ENCODE measurements at places on chromosomes 1 and 21.

- no peak for DNase-seq
Measured at GRCh38 chr1:178919581-178919980, 48.7 kb upstream of the ANGPTL1 start.

- DNase-seq: no peak
Measured at GRCh38 chr1:99681583-99681982, 35.7 kb downstream of the PALMD start.

- no peak for DNase-seq
Measured at GRCh38 chr1:183648042-183648441, 5.1 kb downstream of the APOBEC4 start.

GRCh38 chr1:153659175-153659534 lies 652 bp downstream of the SNAPIN start:
- no peak for DNase-seq

DNA sequence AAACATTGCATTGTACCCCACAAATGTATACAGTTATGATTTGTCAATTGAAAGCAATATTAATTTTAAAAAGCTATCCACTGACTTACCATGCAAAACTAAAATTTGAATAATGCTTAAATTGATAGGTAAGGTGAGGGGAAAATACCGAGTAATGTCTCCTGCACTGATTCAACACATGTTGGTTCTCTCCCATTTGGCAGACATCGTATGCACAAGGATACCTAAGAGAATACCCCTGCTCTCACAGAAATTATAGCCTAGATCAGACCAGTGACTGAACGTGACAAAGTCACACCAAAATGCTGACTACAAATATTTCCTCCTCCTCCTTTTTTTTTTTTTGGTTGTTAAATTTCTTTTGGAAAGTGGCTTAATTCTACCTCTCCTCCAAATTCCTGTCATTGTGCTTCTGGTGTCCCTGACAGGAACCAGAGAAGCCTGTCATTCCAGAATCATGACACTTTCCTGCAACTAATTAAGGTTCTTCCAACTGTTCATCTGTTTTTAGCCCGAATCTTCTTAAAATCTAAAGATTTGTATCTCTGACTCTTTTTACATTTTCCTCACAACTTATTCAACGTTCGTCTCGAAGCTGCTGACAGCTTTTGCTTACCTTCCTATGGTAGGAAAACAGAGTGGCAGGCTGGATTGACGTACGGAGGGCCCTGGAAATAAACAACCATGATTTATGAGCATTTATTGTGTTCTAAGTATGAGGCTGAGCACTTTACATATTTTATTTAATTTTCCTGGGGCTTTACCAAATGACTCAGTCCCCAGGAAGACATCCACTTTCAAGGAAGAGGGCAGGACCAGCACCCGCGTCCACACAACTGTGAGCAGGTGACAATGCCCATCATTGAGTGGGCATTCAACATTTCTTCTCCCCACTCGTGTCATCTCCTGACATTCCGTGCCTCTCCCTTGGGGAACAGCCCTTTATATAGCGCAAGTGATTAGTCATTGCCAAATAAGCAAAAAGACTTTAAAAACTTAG lies 57.9 kb upstream of the KCNE2 start:
- DNase-seq: no peak

GRCh38 chr21:26169061-26169610 lies 1.4 kb downstream of the APP start:
- DNase-seq: peak; percentile 50

DNA sequence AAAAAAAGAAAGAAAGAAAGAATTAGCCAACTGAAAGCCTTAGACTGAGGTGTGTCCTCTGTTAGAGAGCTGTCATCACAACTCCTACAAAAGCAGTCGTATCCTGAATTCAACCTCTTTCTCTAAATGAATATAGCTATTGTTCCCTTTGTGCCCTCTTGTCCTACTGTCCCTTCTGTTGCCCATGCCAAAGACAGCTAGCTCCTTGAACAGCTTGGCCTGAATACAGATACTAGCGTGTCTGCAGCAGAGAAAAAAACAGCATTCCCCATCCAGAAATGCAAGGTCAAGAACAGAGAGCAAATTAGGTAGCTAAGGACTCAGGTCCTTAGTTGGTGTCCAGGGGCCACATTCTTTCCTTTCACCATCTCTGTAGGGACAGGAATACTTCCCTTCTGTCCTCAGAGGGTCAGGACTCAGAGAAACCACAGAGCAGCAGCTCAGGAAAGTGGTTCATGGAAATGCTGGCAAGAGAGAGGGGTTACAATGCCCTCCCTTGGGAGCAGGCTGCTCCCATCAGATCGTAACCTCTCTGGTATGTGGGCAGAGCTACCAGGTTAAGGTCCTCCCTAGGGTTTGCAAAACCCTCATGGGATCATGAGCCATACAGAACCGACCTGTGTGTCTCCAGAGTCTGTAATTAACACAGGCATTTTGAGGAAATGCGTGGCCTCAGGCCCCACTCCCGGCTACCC lies 1.8 kb upstream of the ZBTB48 start:
- no peak for DNase-seq

DNA sequence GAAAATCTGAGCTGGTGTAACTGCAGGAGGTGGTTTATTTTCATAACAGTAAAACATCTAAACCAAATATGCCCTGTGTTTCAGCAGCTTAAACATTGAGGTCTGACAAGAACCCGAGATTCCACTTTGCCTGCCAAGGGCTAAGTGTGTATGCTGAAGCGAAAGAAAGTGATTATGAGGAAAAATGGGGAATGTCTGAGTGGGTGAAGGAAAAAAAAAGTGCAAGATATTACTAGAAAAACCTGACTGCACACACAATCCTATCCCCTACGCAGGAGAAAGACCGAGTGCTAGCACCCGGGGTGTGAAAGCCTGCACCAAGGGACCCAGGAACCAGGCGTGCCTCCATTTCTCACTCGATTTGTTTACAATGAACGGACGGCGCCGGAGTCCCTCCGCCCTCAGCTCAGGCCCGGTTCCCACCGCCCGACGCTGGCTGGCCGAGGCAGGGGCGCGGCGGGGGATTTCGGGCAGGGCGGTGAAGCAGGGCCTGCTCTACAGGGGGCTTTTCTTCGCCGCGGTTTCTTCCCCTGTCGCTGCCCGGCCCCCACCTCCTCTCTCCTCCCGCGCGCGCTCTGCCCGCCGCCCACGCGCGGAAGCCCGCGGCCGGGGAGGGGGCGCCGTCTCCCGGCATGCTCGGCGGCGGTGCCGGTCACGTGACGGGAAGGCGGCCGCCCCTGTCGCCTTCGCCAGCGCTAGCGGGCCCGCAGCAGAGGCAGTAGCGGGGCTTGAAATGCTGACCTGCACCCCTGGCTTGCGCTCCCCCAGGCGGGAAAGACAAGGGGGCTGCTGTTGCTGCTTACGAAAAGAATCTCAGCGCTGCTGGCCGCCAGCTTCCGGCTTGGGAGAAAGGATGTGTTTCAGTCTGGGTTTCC lies 35.9 kb downstream of the ITPKB start:
- DNase-seq: no peak

DNA sequence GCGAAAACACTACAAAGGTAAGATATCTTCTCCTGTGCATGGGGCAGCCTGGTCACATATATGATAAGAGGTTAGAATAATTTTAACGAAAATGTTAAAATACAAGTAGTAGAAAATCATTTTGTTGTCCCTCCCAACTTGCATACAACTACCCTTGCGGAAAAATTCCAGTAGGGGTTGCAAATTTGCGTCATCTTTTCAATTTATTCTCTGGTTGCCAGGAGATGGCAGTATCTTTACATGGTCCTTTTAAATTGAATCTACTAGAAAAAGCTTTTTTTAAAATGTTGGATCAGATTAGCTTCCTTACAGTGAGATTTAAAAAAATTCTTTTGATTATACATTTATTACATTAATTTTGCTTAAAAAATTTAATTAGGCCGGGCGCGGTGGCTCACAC lies 10.9 kb downstream of the S100PBP start:
- DNase-seq: no peak

- no peak for DNase-seq
Measured at GRCh38 chr1:66331658-66332547, 202.1 kb upstream of the SGIP1 start.

DNA sequence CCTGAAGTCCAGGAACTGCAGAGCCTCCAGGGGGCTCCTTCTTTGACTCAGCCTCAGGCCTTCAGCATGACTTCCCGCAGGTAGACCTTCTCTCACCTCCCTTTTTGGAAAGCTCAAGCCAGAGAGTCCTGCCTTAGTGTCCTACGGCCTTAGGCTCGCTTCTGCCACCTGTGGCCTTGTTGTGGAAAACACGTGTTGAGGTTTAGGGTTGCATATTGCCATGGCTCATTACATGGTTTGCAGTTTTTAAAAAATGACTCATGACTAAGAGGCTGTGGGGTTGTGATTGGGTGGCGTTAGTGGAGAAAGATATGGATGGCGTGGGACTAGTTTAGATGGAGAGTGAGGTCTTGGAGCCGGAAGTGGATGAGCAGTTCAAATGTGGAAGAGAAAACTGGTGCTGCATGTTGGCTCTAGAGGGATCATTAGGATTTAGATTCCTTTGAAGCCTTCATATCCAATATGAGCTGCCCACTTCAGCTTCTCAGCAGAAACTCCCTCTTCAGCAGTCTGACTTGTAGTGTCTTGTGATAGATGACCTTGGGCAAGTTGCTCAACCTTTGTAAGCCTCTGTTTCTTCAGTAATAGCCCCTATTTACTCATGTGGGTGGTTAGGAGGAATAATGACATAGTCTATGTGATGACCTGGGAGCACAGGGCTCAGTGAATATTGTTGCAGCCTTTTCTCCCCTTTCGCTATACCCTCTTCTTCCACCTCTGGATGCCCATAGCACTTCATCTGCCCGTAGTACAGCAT lies 6.5 kb upstream of the FGGY start:
- DNase-seq: peak; percentile 31

GRCh38 chr1:214003233-214003632 lies 15.5 kb downstream of the PROX1 start:
- DNase-seq: no peak

GRCh38 chr1:98468111-98468717 lies 193.3 kb upstream of the SNX7 start:
- DNase-seq: peak; percentile 38

DNA sequence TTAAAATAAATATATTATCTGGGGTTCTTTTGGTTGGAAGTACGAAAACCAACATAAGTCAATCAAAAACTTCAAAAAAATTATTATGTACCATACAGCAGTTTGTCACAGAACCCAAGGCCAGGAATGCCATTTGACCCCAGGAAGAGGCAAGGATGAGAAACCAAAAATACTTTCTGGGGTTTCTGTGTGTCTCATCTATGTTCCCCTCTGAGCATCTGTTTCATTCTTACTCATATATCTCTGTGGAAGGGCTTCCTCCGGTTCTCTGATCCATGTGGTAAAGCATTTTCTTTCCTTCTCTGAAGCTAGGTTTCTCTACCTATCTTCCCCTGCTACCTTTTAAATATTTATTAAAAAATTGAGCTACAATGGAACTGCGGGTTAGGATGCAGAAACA lies 9.8 kb upstream of the FCRL1 start:
- DNase-seq: no peak

DNA sequence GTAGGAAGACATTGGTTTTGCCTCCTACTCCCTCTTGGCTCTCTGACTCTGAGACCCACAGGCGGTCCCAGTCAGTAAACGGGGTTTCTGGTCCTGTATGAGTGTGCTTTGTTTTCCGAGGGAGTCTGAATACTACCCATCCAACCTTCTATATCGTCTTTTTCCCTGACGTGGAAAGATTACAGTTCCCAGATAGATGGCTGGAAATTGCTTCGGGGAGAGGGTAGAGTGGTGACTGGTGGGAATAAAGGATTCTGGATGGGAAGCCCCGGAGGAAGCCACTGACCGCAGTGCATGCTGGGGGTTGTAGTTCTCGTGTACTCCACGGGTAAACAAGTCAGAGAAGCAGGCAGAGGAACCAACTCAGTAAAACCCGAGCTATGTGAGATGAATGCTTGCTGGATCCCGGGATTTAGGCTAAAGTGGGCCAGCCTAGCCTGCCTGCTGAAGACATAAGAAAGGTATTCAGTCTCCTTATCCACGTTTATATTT lies 66.2 kb upstream of the IRF2BP2 start:
- DNase-seq: peak; percentile 17

DNA sequence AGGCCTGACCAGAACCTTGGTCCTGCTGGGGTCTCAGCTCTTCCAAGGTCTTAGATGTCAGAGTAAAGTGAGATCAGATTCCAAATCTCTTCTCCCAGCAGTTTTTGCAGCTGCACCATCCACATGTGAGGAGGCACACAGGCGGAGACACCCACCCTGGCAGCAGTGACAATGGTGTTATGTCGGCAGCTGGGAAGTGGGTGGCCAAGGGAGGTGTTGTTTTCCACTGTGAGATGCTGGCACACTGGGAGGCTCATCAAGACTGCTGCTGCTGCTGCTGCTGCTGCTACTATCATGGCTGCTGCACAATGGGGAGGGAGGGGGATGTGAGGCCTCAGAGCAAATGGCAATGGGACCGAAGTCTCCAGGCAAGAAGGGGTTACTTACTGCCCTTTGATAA lies 23.6 kb downstream of the CAMK2N1 start:
- no peak for DNase-seq

GRCh38 chr1:15141935-15142539 lies 11.5 kb upstream of the TMEM51 start:
- DNase-seq: no peak

- no peak for DNase-seq
Measured at GRCh38 chr1:172473302-172473701, 29.4 kb upstream of the PIGC start.

- DNase-seq: no peak
Measured at GRCh38 chr1:114594046-114594445, 12.6 kb upstream of the BCAS2 start.

DNA sequence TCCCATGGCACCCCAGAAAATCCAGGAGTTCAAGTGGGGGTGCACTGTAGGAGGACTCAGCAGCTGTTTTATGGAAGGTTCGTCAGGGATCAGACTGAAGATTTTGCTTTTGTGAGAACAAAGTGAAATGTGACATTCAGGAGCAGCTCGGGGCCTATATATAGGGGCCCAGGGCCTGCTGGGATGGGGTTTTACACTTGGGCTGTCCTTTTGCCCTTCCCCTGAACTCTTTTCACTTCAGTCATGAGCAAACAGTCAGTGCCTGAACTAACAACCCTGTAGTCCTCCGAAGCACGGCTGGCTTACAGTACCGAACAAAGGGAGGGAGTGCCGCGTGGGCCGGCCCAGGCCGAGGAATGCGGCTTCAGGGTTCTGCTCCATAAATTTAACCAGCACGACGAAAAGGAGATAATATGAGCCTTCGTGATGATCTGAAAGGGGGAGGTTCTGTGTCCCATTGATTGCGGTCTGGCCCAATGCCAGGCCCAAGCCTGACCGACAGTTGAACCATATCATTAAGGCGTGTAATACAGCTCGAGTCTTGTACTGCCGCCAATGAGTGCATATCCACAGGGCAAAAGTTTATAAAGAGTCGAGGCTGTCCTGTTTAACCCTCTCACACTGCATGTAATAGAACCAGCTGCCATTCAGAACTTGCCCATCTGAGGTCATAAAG lies 139.9 kb downstream of the DHRS3 start:
- peak; percentile 86 for DNase-seq

All from NCI-H2107 (cell line).